ENCODE measurements at places on chromosomes 6 and 20.

DNA sequence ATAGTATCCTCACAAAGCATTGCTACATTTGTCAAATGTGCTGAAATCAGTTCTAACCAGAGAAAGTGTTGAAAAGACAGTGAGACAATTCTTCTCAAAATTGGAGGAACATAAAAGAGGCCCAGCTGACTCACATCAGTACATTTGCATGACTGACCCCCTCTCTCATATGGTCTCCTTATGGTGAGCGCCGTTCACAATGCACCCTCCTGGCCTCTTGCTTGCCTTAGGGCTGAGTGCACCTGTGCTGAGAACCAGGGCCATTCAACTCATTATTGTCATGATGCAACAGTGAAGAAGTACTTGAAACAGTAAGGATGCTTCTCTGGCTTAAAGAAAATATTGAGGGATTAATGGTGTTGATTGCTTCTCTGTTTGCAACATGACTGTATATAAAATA is 375.2 kb upstream of the AGPAT4 start:
- no peak for DNase-seq

GRCh38 chr6:47134476-47135189 is 92.5 kb upstream of the ADGRF1 start:
- no peak for DNase-seq

- no peak for DNase-seq
Observed at GRCh38 chr6:166639921-166640320, 12.9 kb upstream of the RPS6KA2 start.

DNA sequence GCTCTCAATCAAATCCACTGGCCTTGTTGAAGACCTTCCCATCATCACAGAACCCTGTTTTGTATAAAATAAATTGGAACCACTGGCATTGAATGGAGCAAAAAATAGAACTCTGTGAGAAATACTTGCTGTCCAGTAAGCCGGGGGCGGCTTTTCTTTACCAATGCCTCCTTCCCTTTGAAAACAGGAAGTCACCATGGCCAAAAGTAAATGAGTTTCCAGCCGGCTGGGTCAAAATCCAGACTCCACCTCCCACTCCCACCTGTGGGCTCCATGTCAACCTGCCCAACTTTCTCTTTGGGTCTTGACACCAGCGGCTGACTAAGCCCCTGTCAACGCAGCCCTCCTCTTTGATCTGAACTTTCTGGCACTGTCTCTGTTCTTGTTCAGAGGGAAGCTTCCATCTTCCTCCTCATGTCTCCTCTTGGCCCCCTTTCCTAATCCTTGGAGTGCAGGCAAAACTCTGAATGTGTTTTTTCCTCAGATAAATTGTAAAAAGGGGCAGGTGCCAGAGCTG is 95.2 kb downstream of the TFAP2C start:
- no peak for DNase-seq

GRCh38 chr6:90368001-90368400 is 71.4 kb upstream of the BACH2 start:
- no peak for DNase-seq

DNA sequence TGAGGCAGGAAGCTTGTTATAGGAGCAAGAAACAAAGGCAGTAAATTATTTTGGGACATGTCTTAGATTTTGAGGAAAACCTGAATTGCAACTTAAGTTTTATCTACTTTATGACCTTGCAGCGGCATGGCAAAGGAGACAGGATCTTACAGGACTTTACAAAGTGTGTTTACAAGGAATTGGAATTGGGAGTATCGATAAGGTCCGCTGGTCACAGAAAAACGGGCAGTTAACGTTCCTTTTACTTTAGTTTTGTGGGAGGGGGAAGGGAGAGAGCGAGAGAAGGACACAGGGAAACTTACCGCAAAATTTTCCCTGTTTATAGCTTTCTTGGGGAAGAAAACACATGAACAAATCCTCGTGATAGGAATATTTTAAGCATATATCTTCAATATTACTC is 1607.2 kb downstream of the GRIK2 start:
- DNase-seq, result no peak

- DNase-seq, result no peak
Observed at GRCh38 chr20:59939879-59940128, 301 bp downstream of the PPP1R3D start.

GRCh38 chr6:43962458-43962857 is 164.8 kb downstream of the MRPL14 start:
- DNase-seq, result no peak

DNA sequence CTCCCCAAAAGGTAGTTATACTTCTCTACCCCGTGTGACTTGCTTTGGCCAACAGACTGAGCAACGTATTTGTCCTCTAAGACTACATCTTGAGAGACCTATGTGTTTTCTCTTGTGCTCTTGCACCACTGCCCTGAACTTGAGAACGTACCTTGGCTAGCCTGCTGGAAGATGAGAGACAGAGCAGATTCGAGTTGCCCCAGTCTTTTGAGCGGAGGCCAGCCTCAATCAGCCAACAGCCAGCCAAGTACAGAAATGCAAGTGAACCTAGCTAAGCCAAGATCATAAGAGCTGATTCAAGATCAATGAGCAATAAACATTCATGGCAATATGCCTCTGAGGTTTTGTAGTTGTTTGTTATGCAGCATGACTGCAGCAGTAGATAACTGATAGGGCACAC is 98.4 kb downstream of the PAK5 start:
- no peak for DNase-seq

- DNase-seq, result no peak
Observed at GRCh38 chr20:53786445-53787267, 193.0 kb upstream of the ZNF217 start.

GRCh38 chr6:25866011-25866410 is 8.0 kb downstream of the SLC17A3 start:
- no peak for DNase-seq

- DNase-seq, result no peak
Observed at GRCh38 chr6:137423451-137424168, 70.6 kb downstream of the OLIG3 start.

DNA sequence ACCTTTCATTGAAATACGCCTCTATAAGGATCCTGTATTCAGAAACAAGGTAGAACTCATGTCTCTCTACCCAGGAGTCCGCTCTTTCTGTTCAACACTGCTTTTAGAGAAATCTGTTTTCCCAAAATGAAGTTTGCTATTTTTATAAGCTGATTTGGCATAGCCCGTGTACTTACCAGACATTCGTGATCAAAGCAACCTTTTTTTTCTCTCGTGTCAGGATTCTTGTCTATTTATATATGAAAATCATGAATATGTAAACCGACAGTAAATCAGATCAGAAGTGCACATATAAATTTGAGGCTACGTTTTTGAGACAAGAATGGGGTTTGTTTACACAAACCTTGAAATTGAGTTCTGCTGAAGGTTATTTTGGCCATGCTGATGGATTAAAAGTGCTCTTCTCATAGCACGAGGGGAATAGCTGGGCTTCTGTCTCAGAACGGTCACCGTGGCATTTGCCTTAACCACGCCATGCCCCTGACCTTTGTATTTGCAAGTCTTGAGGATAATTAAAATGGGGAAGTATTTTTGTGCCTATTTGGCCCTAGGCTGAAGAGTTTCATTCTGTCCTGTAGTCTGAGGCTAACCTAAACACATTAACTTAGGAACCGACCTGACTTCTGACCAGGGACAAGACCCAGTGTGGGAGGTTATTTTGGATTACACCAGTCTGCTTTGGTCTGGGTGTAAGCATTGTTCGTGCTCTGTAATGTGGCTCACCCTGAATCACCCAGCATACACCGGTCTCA is 118.6 kb downstream of the MAP3K4 start:
- DNase-seq, result no peak

- DNase-seq, result no peak
Observed at GRCh38 chr20:50286609-50287008, 96.0 kb downstream of the CEBPB start.

DNA sequence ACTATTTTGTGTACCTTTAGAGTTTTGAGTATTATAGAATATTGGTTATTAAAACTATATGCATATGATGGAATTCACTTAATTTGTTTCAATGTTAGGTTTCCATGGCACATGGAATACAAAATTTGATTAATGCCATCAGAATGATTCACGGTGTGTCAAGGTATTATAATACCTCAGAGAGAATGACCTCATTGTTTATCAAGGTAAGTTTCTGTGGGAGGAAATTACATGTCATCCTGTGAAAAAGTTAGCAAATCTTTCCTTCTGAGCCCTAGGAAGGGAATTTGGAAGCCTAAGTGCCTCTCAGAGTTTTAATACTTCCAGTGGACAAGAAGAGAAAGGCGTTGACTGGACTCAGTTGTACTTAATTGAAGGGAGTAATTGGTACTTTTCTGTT is 40.8 kb downstream of the DNAH8 start:
- DNase-seq, result no peak

GRCh38 chr6:134676307-134677281 is 273.3 kb downstream of the ALDH8A1 start:
- DNase-seq, result no peak

GRCh38 chr6:16973545-16974386 is 128.1 kb upstream of the STMND1 start:
- no peak for DNase-seq

DNA sequence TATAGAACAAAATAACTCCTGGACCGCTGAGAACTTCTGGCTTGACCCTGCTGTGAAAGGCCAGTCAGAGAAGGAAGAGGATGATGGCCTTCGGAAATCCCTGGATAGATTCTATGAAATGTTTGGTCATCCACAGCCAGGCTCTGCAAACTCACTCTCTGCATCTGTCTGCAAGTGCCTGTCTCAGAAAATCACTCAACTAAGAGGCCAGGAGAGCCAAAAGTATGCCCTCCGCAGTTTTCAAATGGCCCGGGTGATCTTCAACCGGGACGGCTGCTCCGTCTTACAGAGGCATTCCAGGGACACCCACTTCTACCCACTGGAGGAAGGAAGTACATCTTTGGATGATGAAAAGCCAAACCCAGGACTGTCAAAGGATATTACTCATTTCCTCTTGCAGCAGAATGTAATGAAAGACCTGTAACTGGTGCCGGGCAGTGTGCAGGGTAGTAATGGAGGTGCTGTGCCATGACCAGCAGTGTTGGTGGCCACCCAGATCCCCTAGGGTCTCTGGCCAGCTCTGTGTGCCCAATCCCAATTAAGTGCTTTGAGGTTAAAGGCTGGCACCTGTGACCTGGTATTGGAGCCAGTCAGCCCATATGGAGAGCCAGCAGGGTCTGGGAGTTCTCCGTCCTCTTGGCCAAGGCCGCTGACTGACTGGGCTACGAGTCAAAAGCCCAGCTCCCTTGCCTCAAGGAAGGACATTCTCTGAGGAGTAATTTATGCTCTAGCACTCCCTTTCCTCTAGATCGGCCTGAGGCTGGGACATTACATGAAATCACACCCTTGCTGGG is 87.1 kb downstream of the TRMT6 start:
- DNase-seq, result no peak

- DNase-seq, result no peak
Observed at GRCh38 chr6:151656392-151656791, 151.1 kb upstream of the ESR1 start.

DNA sequence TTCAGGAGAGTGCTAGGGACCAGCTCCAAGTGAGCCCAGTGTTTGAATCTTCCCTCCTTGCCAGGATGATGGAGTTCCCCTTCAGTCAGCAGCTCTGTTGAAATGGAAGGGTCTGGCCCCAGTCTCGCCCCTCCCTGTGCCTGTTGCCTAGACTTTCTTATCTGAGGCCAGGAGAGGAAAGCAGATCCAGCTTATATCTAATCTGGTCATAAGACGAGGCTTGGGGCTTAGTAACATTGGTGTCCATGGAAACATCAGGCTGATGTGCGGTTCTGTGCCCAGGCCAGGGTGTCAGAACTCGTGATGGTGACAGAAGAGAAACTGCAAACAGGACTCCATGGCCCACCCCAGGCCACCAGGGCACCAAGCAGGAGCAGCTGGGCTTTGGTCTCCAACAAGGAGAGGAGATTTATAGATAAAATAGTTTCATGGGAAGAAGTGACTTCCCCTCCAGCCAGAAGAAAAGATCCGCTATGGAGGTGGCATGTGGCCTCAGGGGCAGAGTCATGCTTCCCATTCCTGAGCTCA is 9.8 kb downstream of the MAS1L start:
- DNase-seq, result no peak

DNA sequence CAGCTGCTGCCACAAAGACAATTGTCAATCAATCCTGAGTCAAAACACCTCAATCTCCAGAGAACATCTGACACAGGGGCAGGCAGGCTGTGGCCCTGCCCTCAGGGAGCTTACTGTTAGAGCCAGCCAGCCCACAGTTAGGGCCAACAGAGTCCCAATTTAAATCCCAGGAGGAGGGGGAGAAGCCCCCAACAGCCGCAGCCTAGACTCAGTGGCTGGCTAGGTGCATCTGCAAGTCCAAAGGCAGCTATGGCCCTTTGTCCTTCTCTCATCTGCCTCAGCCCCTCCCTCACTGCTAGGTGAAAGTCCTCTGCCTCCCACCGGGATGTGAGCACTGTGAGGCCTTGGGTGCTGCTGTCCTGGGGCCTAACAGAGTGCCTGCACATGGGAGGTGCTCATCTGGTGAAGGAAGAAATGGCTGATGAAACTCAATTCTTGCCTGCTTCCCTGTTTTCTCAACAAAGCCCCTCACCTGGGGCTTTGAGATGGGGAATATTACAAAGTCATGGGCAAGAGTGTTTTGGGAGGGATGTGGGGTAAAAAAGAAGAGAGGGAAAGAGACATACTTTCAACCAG is 33.7 kb upstream of the VEGFA start:
- no peak for DNase-seq

- DNase-seq, result no peak
Observed at GRCh38 chr20:51126337-51126736, 103.4 kb upstream of the KCNG1 start.

- DNase-seq, result no peak
Observed at GRCh38 chr20:38050686-38051085, 17.1 kb downstream of the RPRD1B start.

- no peak for DNase-seq
Observed at GRCh38 chr6:134589512-134589911, 271.6 kb upstream of the SGK1 start.

- no peak for DNase-seq
Observed at GRCh38 chr20:10985536-10985935, 311.7 kb upstream of the JAG1 start.

GRCh38 chr6:163320402-163320801 is 94.1 kb upstream of the QKI start:
- DNase-seq, result no peak

DNA sequence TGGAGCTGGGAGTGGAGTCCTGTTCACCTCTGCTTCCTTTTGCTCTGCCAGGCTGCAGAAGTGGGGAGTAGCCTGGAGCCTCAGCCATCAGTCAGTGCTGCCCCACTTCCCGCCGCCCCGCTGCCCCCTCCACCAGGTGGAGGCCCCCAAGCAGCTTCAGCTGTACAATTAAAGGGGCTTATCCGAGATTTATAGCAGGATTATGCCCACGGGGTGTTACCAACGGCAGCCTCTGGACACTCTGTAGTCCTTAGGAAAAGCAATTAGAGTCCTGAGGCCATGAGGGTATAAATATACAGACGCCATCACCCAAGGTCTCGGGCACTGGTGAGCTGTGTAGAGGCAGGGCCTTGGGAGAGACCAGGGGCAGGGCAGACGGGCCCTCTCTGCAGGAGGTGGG is 55.4 kb downstream of the GRM4 start:
- no peak for DNase-seq

DNA sequence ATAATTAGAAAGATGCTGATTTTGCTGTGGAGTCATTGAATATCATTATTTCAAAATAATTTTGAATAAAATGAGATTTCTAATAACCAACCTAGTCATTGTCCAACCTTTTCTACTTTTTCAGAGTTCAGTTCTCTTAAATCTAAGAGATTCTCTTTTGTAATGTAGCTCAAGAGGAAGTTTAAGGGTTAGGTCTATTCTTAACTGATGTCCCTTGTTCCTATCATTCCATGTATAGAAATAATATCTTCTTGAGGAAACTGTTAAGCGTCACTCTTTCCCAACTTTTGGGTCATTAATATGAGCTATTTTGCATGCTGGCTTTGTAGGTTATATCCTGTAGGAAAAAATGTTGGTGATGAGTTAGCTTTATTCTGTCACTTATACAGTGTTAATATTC is 27.0 kb downstream of the RNF144B start:
- no peak for DNase-seq

Measured in stimulated activated CD4-positive, alpha-beta T cell treated with anti-CD3 and anti-CD28 coated beads, Interleukin-12 subunit alpha, Interleukin-12 subunit beta, amount 100 ng/mL, for 48 hours (primary cell).